ENCODE measurements at places on chromosomes 13 and 19.
A peak's percentile ranks its signal among the peaks of the same experiment; 100 is the strongest.

DNA sequence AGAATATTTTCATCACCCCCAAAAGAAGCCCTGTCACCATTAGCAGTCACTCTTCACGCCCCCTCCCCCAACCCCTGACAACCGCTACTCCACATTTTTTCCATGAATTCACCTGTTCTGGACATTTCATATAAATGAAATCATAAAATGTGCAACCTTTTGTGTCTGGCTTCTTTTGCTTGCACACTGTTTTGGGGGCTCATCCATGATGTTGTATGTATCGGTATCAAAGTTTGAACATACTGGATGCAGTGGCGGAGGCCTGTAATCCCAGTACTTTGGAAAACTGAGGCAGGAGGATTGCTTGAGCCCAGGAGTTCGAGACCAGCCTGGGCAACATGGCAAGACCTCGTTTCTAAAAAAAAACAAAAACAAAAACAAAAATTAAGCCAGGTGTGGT, 7.2 kb downstream of the GADD45B start:
- H3K27me3 ChIP-seq, result no peaks in the 10 kb centered on the region
- no peak for DNase-seq
- H3K4me1 ChIP-seq, result peaks cover 10% of the 10 kb centered on the region
- no peak overlapping the region for H3K27ac ChIP-seq
- no peak overlapping the region for H3K4me3 ChIP-seq
- H3K36me3 ChIP-seq, result peaks cover under 1% of the 10 kb centered on the region

- peaks cover 15% of the 10 kb centered on the region for H3K4me1 ChIP-seq
- no peaks in the 10 kb centered on the region for H3K27me3 ChIP-seq
- peak overlapping the region; percentile 71 for H3K27ac ChIP-seq
- H3K36me3 ChIP-seq, result no peaks in the 10 kb centered on the region
- DNase-seq, result no peak
- H3K4me3 ChIP-seq, result peak overlapping the region; percentile 96
Measured at GRCh38 chr19:55579766-55580621, 654 bp downstream of the ZNF579 start.

DNA sequence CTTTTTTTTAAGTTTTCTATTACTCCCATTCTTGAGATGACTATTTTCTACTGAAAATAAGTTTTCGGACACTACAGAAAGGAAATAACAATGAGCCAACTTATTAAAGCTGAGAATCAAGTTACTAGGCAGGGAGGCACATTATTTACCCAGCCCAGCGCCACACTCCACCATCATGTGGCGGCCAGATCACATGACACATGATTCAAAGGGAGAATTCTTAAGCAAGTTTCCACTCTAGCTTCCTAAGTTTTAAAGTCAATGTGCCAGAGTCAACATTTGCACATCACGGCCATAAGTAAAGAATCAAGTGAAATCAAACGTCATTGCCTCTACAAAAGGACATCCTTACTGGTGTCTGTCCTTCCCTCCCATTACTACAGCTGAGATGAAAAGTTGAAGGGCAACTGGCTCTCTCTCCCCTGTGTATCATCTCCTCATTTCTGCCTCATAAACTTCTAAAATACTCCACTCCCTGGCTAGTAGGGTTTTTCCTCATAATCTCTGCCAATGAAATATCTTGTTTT, 81.7 kb downstream of the KLF12 start:
- H3K4me3 ChIP-seq, result no peak overlapping the region
- no peak for DNase-seq
- no peak overlapping the region for H3K27ac ChIP-seq
- H3K27me3 ChIP-seq, result no peaks in the 10 kb centered on the region
- no peaks in the 10 kb centered on the region for H3K36me3 ChIP-seq

DNA sequence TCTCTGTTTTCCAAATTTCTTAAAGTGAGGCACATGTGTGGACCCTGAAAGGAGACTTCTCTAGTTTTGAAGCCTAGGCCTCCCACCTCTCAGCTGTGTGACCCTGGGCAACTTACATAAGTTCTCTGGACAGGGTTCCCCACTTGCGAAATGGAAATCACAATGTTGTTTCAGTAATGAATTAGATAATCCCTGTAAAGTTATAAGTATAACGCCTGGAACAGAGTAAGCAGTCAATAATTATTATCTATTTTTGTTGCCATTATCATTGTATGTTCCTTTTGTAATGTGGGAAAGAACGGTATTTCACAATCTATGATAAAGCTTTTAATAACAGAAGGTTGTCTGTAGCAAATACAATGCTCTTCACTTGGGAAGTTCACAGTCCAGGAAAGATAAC, 437.3 kb upstream of the ZNF507 start:
- no peak overlapping the region for H3K27ac ChIP-seq
- H3K4me3 ChIP-seq, result no peak overlapping the region
- H3K27me3 ChIP-seq, result no peaks in the 10 kb centered on the region
- no peaks in the 10 kb centered on the region for H3K36me3 ChIP-seq

GRCh38 chr13:67308004-67308772, 78.1 kb upstream of the PCDH9 start:
- H3K27me3 ChIP-seq, result no peaks in the 10 kb centered on the region
- DNase-seq, result no peak
- no peaks in the 10 kb centered on the region for H3K36me3 ChIP-seq
- H3K27ac ChIP-seq, result no peak overlapping the region
- H3K4me1 ChIP-seq, result no peaks in the 10 kb centered on the region

GRCh38 chr19:50040967-50041366, 15.2 kb downstream of the ZNF473 start:
- no peak overlapping the region for H3K27ac ChIP-seq
- H3K36me3 ChIP-seq, result peaks cover 19% of the 10 kb centered on the region
- no peak for DNase-seq
- H3K4me3 ChIP-seq, result no peak overlapping the region

DNA sequence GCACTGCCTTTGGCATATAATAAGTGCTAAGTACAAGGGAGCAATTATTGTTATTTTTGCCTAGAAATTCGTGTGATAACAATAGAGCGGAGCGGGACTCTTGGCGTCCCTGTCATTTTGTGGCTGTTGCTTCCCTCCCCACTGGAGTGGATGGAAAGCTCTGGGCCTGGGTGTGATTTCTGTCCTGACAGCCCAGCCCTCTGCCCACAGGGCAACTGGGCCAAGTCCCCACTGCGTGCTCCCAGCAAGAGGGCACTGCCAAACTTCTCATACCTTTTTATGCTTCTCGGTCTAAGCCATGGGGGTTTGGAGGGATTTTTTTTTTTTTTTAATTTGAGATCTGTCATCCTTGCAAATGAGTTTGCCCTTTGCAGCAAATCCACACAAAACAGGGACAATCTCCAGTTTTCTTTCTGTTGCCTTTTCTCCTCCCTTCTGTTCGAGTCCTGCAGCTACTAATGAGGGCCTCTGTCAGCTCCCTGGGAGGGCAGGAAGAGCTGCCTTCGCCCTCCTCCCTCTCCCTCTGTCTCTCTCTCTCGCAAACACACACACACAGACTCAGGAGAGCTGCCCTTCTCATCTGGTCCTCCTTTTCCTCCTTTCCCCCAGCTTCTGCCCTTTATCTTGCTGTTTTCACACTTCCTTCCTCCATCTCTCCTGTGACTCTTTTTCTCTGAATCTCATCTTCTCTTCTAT, 103.9 kb downstream of the DNAJC15 start:
- H3K27ac ChIP-seq, result no peak overlapping the region
- H3K4me1 ChIP-seq, result no peaks in the 10 kb centered on the region
- DNase-seq, result no peak
- no peaks in the 10 kb centered on the region for H3K36me3 ChIP-seq
- no peak overlapping the region for H3K4me3 ChIP-seq

DNA sequence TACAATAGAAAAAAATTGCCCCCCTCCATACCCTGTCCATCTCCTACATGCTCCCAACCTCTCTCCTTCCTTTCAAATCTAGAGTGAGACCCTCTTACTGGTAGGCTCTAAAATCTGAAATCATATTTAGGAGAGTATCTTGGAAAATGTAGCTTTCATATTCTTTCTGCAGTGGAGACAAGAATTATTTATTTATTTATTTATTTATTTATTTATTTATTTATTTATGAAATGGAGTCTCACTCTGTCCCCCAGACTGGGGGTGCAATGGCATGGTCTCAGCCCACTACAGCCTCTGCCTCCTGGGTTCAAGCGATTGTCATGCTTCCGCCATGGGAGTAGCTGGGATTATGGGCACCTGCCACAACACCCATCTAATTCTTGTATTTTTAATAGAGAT, 174.1 kb upstream of the MYO16 start:
- H3K4me3 ChIP-seq, result no peak overlapping the region
- no peaks in the 10 kb centered on the region for H3K27me3 ChIP-seq
- H3K27ac ChIP-seq, result no peak overlapping the region
- DNase-seq, result no peak

- no peak overlapping the region for H3K27ac ChIP-seq
- no peaks in the 10 kb centered on the region for H3K27me3 ChIP-seq
- DNase-seq, result no peak
Measured at GRCh38 chr19:33811736-33812387, 15.2 kb downstream of the KCTD15 start.

- H3K27me3 ChIP-seq, result no peaks in the 10 kb centered on the region
- H3K27ac ChIP-seq, result no peak overlapping the region
- H3K36me3 ChIP-seq, result no peaks in the 10 kb centered on the region
- no peaks in the 10 kb centered on the region for H3K4me1 ChIP-seq
- H3K4me3 ChIP-seq, result no peak overlapping the region
Measured at GRCh38 chr19:23321953-23322549, 71.9 kb upstream of the ZNF724 start.
